Upper lobe of left lung (tissue), 6 donors: ENCODE measurements at places on chromosomes 12 and 14. TPM values are rescaled to one million over a fixed set of nuclear protein-coding genes. Genes with fewer than 3 reads are reported as not detected.

PRPF40B gene
- total RNA-seq, result 19.1 TPM

E2F7 gene
- not detected for total RNA-seq

PTHLH gene
- total RNA-seq, result not detected

AQP5 gene
- total RNA-seq, result 22.1 TPM

KLRF1 gene
- total RNA-seq, result 6.9 TPM

JAG2 gene
- 43.4 TPM for total RNA-seq

SMCO3 gene
- 1.1 TPM for total RNA-seq

GRCh38 chr12:29234965-29235626, 86.0 kb downstream of the FAR2 start:
- DNase-seq, result no peak

- no peak for DNase-seq
Measured at GRCh38 chr14:74756326-74756725, 6.8 kb upstream of the YLPM1 start.

DNA sequence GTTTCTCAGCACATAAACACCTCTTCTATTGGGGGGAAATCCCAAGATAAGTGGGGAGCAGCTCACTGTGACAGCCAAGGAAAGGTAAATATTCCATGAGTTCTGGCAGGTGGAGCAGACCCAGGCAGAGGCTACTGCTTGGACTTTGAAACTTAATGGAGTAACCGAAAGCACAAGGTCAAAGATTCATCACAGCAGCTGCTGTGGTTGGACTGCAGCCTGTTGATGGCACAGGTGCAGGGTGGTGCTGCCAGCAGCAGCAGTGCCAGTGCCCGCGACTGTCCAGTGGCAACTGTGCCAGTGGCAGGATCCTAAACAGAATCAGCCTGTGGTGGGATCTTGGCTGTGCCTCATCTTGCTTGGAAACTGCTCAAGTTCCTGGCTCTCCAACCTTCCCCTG, 81.4 kb upstream of the ARID2 start:
- peak; percentile 14 for DNase-seq

GRCh38 chr14:44962334-44963043, 499 bp downstream of the TOGARAM1 start:
- DNase-seq, result no peak

GRCh38 chr14:57314396-57315089, 45.8 kb downstream of the AP5M1 start:
- DNase-seq, result no peak

GRCh38 chr14:20387576-20387975, 25.7 kb downstream of the TEP1 start:
- no peak for DNase-seq
